ENCODE measurements at places on chromosomes 16 and 17.
A peak's percentile ranks its signal among the peaks of the same experiment; 100 is the strongest.

GRCh38 chr16:21208446-21209230 lies 2.7 kb downstream of the ZP2 start:
- DNase-seq: no peak

- DNase-seq: no peak
Measured at GRCh38 chr17:9498490-9498889, 77.1 kb downstream of the STX8 start.

- peak; percentile 67 for DNase-seq
Measured at GRCh38 chr17:67800495-67800928, 24.8 kb upstream of the BPTF start.

GRCh38 chr16:77669057-77669456 lies 53.3 kb upstream of the NUDT7 start:
- no peak for DNase-seq

GRCh38 chr17:75891022-75891604 lies 5.6 kb downstream of the TRIM65 start:
- DNase-seq: no peak

- peak; percentile 78 for DNase-seq
Measured at GRCh38 chr17:55458978-55459377, 37.3 kb upstream of the MMD start.

DNA sequence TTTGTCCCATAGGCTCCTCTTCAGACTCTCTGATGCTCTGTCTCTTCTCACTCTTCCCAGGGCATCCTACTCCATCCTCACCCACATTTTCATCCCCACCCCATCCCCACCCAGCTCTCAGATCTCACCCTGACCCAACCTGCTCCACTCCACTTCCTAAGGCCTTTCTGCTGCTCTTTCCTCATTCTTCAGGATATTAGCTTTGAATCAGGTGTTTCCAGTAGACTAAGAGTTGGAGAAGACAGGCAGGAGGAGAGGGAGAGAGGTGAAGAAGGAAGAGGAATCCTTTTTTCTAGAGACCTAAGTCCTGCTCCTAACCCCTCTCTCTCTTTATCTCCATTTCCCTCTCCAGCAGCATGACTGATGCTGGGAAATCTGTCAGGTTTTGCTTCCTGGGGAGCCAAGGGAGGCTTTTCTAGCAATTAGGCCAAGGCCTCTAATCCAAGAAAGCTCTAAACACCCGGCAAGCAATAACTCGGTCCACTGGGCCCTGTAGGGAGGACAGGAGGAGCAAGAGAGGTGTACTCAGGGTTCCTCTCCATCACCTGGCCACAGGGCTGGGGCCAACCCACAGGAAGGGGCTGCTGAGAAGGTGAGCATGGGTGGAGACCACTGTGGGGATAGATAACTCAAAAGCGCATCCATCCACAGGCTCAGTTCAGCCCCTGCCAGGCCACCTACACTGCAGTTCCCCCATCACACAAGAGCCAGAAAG lies 133.3 kb downstream of the TMEM132E start:
- DNase-seq: no peak

DNA sequence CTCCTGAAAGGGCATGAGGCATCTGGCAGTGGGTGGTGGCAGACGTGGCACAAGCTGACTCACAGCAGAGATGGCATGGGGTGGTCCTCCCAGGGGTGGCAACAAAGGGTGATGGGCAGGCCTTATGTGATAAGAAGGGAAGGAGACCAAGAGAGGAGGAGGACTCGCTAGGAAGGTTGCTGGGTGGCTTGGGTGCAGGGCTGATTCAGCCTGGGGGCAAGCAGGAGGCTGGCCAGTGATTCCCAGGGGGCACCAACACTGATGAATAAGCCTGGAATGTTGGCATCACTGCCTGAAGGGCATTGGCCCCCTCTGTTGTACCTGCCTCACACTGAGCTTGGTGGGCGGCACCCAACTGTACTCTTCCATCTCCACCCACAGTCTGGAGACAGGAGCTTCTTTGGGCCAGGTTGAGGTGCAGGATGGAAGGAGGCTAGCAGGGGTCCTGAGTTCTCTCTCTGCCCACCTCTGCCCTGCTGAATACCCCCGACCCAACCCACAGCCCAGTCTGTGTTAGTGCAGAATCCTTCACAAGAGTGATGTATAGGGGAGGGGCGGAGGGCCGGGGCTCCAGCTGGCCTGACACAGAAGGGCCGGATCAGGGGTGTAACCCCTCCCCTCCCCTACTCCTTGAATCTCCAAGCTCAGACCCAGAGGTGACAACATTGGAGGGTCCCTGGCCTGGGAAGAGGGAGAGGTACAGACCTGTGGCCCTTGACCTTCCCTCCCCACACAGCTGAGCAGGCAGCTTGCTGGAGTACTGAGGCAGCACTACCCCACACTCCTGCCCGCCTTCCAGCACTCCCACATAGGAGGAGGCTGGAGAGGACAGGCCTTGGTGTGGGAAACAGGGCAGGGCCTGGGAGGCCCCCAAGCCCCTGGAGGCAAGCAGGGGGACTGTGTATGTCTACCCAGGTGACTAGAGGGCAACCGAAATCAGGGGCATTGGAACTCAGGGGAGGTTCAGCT lies 2.6 kb downstream of the STAC2 start:
- DNase-seq: no peak

GRCh38 chr16:67196881-67197280 lies 2.0 kb upstream of the ELMO3 start:
- no peak for DNase-seq

DNA sequence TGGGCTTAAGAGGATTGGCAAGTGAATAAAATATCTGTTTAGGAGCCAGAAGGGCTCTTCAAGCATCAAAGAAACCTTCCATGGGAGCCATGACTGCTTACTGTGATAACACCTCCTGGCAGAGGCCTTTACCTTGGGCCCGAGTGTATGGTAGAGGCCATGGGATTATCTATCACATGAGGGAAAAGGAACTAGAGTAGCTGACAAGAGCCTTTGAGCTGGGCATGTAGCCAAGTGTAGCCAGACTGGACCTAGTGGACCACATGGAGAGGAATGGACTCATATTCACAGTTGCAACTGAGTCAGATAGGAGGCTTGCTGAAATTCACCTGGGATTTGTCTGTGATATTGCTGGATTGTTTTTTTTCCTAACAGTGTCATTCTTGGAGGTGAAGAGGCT lies 276.0 kb upstream of the ZFHX3 start:
- DNase-seq: no peak

GRCh38 chr17:34675605-34676004 lies 96.2 kb downstream of the TMEM132E start:
- DNase-seq: no peak

DNA sequence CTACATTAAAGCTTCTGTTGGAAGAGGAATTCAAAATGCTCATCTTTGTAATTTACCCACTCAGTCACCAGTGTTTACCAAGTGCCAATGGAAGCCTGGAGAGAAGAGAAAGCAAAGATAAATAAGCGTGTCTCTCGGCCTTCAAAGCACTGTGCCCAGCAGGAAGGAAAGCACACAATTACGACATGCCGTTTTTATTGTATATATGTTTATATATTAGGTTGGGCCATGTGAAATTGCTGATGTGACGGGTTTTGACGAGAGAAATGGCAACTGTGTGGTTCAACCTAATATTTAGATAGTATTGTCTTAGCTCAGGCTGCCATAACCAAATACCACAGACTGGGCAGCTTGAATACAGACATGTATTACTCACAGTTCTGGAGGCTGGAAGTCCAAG lies 79.3 kb upstream of the HSBP1 start:
- no peak for DNase-seq

DNA sequence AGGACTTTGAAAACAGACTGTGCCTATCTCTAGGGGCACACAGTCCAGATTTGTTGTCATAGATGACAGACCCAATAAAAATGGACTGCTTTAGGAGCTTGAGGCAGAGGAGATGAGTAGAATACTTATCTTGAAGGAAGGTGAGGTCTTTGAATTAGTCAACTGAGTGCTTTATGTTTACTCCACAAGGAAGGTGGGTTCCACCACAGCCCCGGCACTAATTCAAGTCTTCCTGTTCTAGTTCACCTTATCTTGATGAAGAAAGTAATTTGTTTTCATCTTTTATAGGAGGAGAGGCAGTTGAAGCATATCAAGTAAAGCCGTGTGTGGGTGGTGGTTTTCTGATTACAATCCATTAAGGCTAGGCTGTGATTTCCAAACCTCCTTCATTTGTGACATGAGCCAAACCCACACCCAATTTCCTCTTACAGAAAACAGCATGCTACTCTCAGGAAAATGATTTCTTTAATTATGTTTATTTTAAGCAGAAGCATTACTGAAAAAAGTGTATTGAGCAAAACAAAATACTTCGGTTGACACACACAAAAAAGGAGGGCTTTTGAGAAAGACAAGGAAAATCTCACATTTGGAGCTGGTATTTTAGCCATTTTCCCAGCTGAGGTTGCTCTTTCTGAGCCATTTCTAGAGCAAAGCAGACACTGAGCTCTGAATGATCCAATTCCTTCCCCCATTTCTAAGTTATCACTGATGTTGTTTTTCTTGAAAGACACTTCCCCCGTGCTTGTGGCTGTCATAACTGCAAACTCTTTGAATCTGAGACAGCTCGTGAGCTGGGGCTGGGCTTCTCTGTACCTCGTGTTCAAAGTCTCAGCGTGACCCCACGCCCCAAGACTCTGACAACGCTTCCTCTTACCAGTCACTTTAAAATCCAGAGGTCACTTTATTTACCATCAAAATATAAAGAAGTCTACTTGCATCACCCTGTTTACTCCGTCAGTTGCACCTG lies 35.4 kb downstream of the CDRT15 start:
- peak; percentile 88 for DNase-seq

GRCh38 chr16:56278196-56278855 lies 87.0 kb downstream of the GNAO1 start:
- no peak for DNase-seq

DNA sequence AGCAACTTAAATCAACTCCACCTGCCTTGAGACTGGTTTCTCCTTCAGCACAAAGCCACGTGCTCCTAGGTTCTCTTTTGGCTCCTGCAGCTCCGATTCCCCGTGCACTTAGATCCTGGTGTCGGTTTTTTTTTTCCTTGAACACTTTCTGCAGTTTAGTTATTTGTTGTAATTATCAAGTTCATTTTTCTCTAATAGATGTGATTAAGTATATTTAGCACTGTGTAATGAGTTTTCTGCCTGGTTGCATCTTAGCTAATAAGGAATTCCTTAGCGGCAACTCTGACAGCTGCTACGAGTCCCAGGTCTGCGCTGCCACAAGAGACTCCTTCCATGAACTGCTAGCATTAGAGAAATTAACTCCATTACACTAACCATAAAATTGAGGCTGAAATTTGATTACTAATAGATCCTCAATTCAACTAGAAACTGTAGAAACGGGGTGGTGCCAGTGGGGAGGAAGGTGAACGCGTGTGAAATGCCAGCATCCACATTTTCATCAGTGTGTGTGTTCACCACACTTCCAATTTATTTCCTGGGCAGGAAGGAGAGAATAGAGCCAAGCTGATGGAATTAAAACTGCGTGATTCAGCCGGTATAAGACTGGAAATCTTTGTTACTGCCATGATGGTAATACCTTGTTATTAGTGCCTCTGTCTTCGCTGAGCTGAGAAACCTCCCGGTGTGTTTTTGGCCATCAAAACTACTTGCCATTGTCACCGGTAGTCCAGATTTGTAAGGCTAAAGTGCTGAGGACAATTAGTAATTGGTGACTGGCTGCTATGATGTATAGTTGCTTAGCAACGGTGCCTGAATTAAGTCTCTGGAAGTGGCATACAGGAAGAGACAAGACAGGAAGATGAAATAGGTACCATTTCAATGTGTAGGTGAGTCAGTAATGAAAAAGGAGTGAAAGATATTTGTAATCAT lies 232.4 kb downstream of the IRX3 start:
- DNase-seq: no peak

- DNase-seq: no peak
Measured at GRCh38 chr16:80909720-80910119, 97.0 kb downstream of the CMC2 start.

DNA sequence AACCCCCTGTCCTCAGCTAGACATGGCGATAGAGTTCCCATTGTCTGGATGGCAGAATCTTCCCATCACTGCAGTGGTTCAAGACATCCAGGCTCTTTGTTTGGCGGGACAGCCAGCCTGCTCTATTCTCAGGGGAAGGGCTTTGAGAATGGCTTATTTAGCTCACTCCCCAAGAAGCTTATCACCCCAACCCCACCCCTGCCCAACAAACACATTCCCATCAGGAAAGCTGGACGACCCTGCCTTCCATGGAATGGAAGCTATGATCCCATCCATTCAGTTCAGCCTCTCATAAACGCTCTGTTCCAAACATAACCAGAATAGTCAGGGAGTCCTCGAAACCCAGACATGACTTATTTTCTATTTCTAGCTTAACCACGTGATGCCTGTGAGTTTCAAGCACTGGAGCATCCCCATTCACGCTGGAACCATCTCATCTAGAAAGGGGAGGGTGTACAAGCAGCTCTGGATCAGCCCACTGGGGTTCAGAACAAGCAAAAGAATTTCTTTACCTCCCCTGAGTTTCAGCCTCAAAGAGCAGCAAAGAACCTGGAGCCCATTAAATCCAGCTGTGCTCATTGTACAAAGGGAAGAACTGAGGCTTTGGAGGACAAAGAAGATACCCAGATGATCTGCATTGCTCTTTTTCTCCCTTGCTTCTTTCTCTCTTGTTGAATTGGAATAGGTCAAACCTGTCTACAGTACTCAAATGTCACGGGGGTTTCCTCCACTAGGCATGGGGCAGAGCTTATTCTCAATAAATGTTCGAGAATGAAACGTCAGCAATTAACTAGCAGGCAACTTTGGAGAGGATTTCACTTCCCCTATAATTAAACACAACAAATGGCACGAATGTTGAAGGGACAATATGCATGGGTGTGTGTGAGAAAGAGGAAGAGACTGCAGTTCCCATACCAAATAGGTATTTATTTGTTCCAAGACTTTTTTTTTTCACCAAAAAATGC lies 93.1 kb downstream of the XYLT1 start:
- DNase-seq: no peak

GRCh38 chr17:56735842-56736241 lies 97.9 kb downstream of the C17orf67 start:
- no peak for DNase-seq

DNA sequence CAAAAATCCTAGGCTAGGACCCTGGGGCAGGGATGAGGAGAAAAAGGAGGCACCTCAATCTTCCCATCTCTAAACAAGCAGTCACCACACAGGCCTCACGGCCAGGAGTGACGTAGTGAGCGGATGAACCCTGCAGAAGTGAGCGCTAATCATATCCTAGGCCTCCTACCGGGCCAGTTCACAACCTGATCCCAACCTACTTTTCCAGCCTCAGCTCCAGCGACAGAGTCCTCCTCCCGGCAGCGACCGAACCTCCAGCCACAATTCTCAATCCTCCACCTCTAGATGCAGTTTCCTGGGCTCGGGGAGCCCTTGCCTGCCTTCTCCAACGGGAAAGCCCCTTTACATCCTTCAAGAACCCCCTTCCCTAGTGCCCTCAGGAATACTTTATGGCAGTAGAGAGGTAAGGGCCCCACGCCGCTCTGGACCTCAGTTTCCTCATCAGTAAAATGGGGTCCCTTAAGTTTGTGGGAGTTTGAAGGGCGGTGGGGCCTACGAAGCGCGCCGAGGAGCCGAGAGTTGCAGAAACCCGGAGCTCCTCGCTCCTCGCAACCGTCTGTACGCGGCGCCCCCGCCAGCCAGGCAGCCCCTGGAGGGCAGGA lies 1.4 kb downstream of the ZNF668 start:
- DNase-seq: peak; percentile 58

- DNase-seq: no peak
Measured at GRCh38 chr17:35866341-35866950, 2.2 kb downstream of the HEATR9 start.
